ENCODE measurements at places on chromosomes 5 and 9. TPM values are rescaled to one million over a fixed set of nuclear protein-coding genes. Genes with fewer than 3 reads are reported as not detected.
A peak's percentile ranks its signal among the peaks of the same experiment; 100 is the strongest.

GRCh38 chr5:149859746-149860145 lies 84.8 kb downstream of the PDE6A start:
- DNase-seq = no peak

- no peak for DNase-seq
Measured at GRCh38 chr9:101635473-101635872, 40.7 kb upstream of the PPP3R2 start.

The VCAN gene
- 145 TPM for polyA plus RNA-seq

DNA sequence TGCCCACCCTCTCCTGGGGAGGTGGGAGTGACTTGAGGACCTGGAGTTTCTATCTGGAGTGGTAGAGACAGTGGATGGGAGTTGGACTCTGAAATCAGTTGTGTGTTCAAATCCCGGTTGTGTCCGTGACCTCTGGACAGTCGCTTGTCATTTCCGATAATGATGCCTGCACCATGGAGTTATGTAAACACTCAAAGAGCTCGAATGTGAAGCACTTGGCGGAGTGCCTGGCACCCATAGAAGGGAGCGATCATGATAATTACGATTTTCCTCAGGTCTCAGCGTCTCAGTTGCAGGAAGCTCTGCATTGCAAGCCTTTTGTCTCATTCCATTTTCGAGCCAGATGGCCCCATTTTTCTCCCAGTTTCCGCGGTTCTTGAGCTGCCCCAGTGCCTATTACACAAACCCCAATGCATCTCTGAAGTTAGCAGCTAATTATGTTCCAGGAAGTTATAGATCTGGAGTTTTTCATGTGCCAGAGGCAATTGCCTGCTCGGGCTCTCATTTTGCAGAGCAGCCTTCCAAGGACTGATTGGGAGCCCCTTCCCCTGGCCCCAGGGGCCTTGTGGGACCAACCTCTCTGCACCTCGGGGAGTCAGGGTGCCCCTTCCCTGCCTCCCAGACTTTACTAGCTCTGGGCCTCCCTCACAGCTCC lies 175.5 kb upstream of the MVB12B start:
- DNase-seq = peak; percentile 78

- DNase-seq = no peak
Measured at GRCh38 chr9:9973062-9973461, 639.7 kb downstream of the PTPRD start.

The CYSRT1 gene
- 3.4 TPM for polyA plus RNA-seq

Data from spinal cord (tissue), 10 donors.